Right renal cortex interstitium (tissue), 3 donors: ENCODE measurements at places on chromosomes 4 and X. TPM values are rescaled to one million over a fixed set of nuclear protein-coding genes. Genes with fewer than 3 reads are reported as not detected.

- DNase-seq = no peak
Observed at GRCh38 chrX:103688946-103689345, 2.4 kb upstream of the MORF4L2 start.

GRCh38 chr4:78692822-78693170 is 83.4 kb upstream of the BMP2K start:
- no peak for DNase-seq

The CT45A5 gene
- polyA plus RNA-seq = not detected

The PCDH10 gene
- polyA plus RNA-seq = 5.4 TPM

- no peak for DNase-seq
Observed at GRCh38 chr4:160580581-160580980, 1477.7 kb downstream of the RAPGEF2 start.

- DNase-seq = no peak
Observed at GRCh38 chr4:126479709-126480108, 1153.0 kb upstream of the INTU start.

The TSPAN7 gene
- 62.3 TPM for polyA plus RNA-seq

DNA sequence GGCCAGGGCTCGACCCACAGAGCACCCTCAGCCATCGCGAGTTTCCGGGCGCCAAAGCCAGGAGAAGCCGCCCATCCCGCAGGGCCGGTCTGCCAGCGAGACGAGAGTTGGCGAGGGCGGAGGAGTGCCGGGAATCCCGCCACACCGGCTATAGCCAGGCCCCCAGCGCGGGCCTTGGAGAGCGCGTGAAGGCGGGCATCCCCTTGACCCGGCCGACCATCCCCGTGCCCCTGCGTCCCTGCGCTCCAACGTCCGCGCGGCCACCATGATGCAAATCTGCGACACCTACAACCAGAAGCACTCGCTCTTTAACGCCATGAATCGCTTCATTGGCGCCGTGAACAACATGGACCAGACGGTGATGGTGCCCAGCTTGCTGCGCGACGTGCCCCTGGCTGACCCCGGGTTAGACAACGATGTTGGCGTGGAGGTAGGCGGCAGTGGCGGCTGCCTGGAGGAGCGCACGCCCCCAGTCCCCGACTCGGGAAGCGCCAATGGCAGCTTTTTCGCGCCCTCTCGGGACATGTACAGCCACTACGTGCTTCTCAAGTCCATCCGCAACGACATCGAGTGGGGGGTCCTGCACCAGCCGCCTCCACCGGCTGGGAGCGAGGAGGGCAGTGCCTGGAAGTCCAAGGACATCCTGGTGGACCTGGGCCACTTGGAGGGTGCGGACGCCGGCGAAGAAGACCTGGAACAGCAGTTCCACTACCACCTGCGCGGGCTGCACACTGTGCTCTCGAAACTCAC is 3.6 kb downstream of the MID1IP1 start:
- no peak for DNase-seq

GRCh38 chr4:182680234-182680653 is 236.9 kb downstream of the DCTD start:
- DNase-seq = peak; percentile 7

- DNase-seq = no peak
Observed at GRCh38 chr4:38086151-38086848, 126.1 kb downstream of the PTTG2 start.

DNA sequence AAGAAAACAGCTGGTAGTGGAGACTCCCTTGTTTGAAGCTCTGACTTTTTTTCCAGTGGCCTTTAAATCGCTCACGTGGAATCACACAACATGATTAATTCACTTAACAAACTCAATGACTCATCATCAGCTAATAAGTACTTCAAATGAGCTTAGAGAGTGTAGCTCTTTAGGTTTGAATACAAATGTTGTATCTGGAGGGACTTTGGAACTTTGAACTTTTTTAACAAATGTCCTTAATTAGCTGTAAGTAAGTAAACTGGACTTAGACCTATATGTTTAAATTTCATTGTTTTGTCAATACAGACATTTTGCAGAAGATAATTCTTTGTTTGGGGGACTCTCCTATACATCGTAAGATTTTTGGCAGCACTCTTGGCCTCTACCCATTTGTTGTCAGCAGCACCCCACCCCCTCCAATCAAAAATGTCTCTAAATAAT is 581.1 kb downstream of the SPRY1 start:
- no peak for DNase-seq

- DNase-seq = no peak
Observed at GRCh38 chr4:166482758-166483157, 609.7 kb downstream of the TLL1 start.

DNA sequence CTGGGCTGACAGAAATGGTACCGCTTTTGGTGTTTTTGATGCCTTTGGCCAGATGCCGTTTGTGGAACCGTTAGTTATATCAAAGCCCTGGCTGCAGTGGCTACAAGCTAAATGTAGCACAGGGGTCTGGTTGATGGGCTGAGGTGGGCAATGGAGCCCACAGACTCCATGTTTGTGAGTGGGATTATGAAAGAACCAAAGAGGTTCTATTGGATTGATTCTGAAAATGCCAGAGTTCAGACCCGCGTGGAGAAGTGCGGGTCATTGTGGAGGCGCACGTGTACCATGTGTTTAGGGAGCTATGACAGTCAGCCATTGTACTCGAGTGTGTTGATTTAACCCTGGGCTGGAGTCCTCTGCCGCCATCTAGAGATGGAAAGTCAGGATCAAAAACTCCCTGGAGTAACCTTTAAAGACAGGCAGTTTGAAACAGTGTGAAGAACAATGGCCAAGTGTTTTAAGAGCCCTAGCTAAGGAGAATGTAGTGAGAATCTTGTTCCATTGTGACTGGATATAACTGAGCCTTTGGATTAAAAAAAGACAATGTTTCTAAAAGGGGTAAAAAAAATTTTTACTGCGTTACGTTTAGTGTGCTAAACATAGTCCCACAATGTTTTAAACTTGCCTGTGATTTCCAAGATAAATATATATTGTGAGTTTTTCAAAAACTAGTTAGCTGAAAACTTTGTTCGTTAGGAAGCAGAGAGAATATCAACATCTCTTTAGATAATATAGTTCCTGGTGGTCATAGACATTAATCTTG is 12.7 kb downstream of the ART3 start:
- peak; percentile 32 for DNase-seq

The PYURF gene
- polyA plus RNA-seq = 117 TPM

DNA sequence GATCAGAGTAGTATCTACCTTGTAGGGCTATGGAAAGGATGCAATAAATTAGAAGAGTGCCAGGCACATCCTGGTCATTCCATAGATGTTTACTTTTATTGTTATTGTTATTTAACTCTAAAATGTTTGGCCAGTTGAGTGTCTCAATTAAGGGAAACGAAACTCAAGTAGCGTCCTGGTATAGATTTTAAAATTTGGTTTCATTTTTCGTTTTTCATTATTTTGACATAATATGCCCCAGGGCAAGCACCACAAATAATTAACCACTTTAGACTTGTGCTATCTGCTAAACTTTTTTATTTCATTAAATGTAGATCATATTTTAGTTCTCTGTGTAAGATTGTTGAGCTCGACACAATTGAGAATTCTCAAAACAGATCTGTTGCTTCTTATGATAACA is 179.7 kb upstream of the PRPS2 start:
- no peak for DNase-seq

The CWH43 gene
- 8.0 TPM for polyA plus RNA-seq

GRCh38 chrX:68684291-68684918 is 36.9 kb downstream of the STARD8 start:
- no peak for DNase-seq

DNA sequence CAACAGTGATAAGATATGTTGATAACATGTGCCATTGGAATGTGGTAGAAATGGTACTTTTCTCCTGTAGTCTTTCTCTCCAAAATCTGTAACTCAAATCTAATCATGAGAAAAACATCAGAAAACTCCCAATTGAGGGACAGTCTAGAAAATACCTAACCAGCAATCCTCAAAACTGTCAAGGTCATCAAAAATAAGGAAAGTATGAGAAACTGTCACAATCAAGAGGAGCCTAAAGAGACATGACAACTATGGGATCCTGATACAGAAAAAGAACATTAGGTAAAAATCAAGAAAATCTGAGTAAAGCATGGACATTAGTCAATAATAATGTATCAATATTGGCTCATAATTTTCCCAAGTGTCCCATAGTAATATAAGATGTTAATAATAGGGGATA is 124.5 kb upstream of the PPP1R2C start:
- no peak for DNase-seq

The FAM156B gene
- polyA plus RNA-seq = 9.9 TPM

DNA sequence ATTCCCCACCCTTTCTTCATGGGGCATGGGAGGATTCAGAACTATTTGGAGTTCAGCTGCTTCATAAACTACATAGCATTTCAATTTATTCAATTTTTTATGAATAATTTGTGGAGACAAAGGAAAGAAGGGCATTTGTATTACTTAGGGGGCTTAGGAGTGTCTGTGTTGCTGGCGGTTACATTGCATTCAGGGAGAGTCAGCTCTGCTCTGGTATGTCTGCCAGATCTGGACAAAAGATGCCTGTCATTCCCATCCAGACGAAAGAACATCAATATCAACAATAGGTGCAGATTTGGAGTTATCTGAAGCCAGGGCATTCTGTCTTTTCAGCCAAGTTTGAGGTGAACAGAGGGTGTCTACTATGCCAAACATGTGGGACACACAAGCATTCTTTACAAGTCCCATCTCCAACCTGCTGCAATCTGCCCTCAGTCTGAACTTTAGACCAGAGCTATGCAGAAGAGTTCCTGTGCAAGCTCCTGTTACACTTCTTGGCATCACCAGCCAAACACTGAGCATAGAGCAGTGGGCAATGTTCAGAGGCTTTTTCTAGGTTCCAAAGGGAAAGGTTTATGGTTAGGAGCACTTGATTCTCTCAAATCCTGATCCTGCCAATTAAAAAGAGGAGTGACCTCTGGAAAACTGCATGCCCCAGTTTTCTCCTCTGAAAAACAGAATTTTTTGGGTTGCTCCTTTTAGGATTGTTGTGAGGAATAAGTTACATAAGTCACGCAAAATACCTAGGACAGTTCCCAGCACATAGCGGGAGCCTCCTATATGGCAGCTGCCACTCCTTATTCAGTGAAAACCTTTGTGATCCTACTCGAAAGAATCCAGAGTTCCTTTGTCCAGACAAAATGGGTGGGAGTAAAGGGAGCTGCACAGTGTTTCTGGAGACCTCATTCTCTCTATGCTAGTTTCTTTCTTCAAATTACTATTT is 719.5 kb upstream of the SLIT2 start:
- no peak for DNase-seq

The GAGE12J gene
- polyA plus RNA-seq = not detected

- DNase-seq = no peak
Observed at GRCh38 chr4:42144028-42144427, 8.4 kb downstream of the BEND4 start.

The MAGEA12 gene
- polyA plus RNA-seq = not detected

DNA sequence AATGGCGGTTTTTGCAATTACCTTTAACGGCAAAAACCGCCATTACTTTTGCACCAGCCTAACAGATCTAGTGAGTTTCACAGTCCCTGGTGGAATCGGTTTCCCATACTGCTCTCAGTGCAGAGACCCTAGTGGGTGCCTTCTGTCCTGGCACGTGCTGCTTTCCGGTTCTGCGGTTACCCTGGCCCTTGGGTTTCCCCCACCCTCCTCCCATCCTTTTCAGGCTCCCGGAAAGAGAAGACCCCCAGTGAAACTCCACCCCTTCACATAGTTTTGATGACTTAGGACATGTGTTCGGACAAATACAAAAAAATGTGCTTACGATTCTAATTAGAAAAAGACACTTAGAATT is 36.9 kb downstream of the NLGN3 start:
- DNase-seq = no peak

The PABPC4L gene
- polyA plus RNA-seq = 10.0 TPM

- DNase-seq = no peak
Observed at GRCh38 chrX:117982694-117983392, 133.8 kb downstream of the KLHL13 start.

- no peak for DNase-seq
Observed at GRCh38 chr4:98618680-98619079, 39.7 kb downstream of the TSPAN5 start.

The NPFFR2 gene
- polyA plus RNA-seq = 0.92 TPM

- DNase-seq = no peak
Observed at GRCh38 chr4:48266781-48267180, 2.9 kb downstream of the TEC start.
